Right ventricle myocardium inferior (tissue), 1 donor: ENCODE measurements at places on chromosomes 13 and 19.

DNA sequence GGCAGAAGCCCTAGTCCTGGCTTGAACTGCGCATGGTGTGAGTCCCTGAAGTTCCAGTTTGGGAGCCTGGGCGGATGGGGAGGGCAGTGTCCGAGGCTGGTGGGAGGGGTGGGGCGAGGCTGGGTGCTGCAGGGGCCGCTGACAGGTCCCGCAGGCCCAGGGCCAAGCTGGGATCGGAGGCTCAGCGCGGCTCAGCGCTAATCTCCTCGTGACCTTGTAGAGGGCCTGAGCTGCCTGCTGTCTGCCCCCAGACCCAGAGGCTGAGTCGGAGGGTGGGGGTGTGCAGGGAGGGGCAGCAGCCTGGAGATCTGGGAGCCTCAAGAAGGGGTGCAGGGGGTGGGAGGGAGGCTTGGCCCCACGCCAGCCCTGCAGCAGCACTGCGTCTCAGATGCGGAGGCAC, 3.0 kb downstream of the ATP1A3 start:
- peak; percentile 80 for DNase-seq

DNA sequence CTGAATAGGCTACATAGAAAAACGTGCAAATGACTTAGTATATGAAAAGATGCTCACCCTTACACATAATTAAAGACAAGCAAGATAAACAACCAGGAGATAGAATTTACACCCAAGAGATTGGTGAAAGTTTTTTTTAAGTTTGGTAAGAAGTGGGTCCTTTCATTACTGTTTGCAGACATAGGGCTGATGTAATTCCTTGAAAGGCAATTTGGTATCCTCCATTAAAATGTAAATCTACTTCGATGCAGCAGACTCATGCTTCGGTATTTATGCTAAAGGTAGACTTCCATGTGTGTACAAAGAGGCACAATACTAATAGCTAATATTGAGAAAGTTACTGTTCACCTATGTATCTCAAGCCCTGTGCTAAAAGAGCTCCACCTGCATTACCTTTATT, 33.5 kb downstream of the CNMD start:
- no peak for DNase-seq

DNA sequence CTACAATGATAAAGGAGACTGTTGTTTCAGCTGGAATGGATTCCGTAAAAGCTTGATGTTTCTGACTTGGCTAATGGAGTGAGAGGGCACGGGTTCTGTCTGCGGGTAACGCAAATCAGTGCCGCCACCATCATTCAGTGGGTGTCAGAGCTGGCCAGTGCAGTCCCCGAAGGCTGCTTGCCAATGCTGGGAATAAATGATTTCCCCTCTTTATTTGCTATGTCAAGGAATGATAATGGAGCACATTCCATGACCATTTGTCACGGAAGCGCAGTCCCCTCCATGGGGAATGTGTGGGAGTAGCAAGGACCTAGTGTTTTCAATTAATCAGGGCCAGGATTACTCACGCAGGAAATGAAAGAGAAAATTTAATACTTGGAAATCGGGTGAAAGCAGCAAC, 899.3 kb downstream of the UQCRFS1 start:
- DNase-seq: no peak

GRCh38 chr19:39405958-39406655, 540 bp upstream of the ZFP36 start:
- DNase-seq: peak; percentile 21

- no peak for DNase-seq
These were observed 10.8 kb upstream of the ZNF799 start for GRCh38 chr19:12411893-12412292.

DNA sequence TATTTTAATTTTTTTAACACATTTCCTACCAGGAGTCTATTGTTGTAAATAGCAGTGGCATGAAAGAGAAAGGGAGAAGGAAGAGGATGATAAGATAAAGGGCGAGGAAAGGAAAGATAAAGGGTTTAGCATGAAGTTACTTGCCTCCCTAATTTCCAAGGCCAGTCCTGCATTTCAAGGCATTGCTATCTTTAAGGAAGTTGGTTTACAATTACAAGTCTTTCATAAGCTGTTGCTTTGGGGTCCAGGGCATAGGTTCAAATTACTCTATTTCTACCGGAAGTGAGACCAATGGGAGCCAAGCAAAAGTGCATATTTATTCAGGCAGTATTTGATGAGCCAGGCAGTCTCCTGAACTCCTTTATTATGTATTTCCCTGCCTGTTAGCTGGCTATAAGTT, 27.7 kb upstream of the UBL3 start:
- no peak for DNase-seq

DNA sequence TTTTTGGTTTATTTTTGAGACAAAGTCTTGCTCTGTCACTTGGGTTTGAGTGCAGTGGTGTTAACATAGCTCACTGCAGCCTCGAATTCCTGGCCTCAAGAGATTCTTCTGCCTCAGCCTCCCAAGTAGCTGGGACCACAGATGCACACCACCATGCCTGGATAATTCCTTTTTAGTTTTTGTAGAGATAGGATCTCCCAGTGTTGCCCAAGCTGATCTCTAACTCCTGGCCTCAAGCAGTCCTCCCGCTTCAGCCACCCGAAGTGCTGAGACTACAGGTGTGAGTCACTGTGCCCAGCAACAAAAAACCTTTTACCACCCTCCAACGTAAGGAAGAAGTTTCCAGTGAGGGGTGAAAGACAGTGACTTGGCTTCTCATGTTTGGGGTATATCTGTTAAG, 81.1 kb upstream of the TSHZ3 start:
- DNase-seq: no peak
